ENCODE measurements at places on chromosomes 13 and 19. TPM values are rescaled to one million over a fixed set of nuclear protein-coding genes. Genes with fewer than 3 reads are reported as not detected.

SYCN gene
- not detected for polyA plus RNA-seq

POP4 gene
- 60.7 TPM for polyA plus RNA-seq

LILRA6 gene
- 0.73 TPM for polyA plus RNA-seq

DNA sequence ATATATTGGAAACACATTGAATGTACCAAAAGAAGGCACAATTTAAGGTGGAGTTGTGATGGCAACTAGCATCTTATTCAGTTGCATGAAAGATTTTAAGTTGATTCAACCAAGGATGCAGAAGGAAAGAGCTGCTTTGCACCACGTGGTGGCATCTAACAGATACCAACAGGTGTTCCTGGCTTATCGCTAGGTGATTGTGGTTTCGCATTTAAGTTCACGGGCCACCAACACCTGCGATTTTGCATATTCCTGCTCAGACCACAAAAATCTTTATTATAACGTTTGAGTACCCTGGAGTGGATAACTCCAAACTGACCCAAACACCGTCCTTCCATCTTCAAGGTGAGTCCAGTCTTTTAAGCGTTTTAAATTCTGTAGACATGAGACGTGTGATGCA, 45.3 kb downstream of the RGCC start:
- DNase-seq = no peak

GRCh38 chr19:1045247-1045603, 5.3 kb downstream of the ABCA7 start:
- no peak for DNase-seq

GRCh38 chr19:57779220-57779845, 9.9 kb downstream of the ZNF586 start:
- no peak for DNase-seq

ATP8B3 gene
- polyA plus RNA-seq = 0.99 TPM

DNA sequence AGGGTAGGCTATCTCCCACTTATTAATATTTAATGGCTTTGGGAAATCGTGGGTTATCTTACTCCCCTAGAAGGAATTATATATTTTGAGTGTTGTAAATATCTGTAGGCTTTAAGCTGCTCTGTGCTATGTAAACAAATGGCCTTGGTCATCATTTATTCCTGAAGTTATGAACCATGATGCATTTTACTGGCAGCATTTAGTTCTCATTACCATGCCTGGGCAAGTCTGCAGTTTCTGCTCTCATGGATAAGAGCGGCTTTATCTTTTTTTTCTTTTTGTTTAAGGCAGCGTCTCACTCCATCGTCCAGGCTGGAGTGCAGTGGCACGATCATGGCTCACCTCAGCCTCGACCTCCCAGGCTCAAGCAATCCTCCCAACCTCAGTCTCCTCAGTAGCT, 156.1 kb downstream of the IRS2 start:
- no peak for DNase-seq

DNA sequence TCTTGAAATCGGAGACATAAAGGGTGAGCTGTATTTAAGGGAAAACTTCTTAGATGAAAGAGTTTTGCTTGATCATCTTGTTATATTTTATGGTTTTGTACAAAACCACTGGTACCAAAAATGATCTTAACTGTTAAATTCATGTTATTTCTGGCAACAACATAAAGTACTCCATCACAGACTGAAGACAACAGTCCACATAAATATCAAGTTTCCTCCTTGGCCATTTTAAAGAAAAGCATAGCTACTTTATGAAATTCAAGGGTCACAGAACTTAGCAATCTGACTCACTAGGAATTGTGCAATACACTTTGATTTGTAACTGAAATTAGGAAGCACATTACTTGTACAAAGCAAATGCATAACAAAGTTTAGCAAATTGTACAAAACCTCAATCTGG, 66.3 kb downstream of the TBC1D4 start:
- DNase-seq = no peak

DNA sequence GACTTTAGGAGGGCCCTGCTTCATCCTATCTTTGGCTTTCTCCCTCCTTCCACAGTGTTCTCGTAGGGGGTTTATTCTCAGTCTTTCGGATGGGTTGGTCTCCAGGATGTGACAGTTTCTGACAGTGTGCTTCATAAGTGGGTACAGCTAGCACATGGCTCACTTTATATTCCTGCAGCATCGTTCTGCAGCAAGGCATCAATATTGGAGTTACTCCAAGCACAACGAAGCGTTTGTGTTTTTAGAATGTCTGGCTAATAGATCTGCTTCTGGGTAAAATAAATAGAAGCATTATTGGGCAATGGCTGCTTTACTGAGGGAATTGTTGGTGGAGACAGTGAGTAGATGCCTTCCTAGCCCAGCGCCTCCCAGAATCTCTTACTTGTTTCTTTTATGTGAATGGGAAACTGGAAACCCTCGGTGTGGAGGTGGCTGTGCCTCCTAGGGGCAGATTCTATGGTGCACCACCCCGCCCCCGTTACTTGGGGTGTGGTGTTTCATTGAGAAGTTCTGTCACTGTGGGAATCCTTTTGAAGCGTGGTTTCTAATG, 2.0 kb downstream of the FARP1 start:
- no peak for DNase-seq

ZNF471 gene
- 11.7 TPM for polyA plus RNA-seq

DNA sequence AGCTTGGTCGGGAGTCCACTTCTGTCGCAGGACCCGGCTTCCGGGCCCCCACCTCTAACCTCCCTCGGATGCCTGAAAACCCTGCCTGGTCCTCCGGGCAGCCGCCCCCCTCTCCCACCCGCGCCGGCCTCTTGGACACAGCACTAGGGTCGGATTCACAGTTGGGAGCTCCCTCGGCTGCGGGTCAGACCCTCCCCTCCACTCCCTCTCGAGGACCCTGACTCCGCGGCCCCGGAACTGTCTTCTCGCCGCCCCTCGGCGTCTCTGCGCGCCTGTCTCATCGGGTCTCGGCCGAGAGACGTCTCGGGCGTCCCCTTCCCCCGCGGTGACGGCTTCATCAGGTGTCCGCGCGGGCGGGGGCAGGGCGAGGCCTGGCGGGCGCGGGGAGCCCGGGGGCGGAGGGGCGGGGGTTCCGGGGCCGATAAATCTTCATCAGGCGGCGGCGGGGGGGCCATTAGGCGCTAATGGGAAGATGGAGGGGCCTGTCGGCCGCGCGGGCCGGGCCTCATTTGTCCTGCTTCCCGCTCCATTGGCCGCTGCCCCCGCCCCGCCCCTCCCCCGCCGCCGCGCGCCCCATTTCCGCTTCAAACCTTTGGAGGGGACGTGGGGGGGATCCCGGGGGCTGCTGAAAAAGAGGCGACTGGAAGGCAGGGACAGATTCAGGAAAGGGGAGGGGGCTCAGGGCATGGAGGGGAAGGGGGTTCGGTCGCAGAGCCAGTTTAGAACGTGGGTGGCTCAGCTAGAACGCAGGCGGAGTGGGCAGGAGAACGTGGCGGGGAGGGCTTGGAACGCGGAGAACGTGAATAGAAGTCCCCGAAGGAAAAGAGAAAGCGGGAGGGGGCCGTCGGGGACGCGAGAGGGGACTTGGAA, 11.8 kb upstream of the ERFL start:
- DNase-seq = peak; percentile 40

MRPL54 gene
- polyA plus RNA-seq = 52.1 TPM

CRX gene
- 0.09 TPM for polyA plus RNA-seq

LILRA5 gene
- polyA plus RNA-seq = 1.9 TPM

- peak; percentile 44 for DNase-seq
Measured at GRCh38 chr19:50358483-50359327, 6.7 kb downstream of the NAPSA start.

LRP3 gene
- 37.8 TPM for polyA plus RNA-seq

GRCh38 chr19:16721051-16721450, 1.4 kb downstream of the NWD1 start:
- DNase-seq = no peak

- DNase-seq = no peak
Measured at GRCh38 chr19:18424122-18424889, 5.1 kb downstream of the SSBP4 start.

SCEL gene
- 1.9 TPM for polyA plus RNA-seq

CEACAM5 gene
- 18.8 TPM for polyA plus RNA-seq

GRCh38 chr13:46350003-46350402, 37.0 kb downstream of the RUBCNL start:
- DNase-seq = no peak

GRCh38 chr19:42281146-42281826, 12.2 kb downstream of the CIC start:
- no peak for DNase-seq

C19orf81 gene
- polyA plus RNA-seq = 0.46 TPM

IGLON5 gene
- 3.1 TPM for polyA plus RNA-seq

KIR2DL4 gene
- 0.94 TPM for polyA plus RNA-seq

WDFY2 gene
- 7.2 TPM for polyA plus RNA-seq

DNA sequence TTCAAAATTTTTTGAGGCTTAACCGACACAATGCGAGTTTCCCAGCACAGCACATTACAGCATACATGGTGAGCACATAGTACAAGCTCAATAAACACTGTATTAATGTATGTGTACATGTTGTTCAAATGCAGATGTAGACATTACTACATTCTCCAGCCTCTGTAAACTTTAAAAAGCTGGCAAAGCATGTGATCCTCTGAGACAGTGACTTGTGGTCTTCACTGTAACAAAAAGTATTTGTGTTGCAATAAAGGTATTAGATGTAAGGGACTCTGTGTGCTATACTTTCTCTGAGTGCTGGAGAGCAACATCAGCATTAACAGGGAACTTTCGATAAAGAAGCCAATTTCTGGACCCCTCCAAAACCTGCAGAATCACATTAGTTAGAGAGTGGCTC, 46.4 kb upstream of the ZNF254 start:
- DNase-seq = no peak

DNA sequence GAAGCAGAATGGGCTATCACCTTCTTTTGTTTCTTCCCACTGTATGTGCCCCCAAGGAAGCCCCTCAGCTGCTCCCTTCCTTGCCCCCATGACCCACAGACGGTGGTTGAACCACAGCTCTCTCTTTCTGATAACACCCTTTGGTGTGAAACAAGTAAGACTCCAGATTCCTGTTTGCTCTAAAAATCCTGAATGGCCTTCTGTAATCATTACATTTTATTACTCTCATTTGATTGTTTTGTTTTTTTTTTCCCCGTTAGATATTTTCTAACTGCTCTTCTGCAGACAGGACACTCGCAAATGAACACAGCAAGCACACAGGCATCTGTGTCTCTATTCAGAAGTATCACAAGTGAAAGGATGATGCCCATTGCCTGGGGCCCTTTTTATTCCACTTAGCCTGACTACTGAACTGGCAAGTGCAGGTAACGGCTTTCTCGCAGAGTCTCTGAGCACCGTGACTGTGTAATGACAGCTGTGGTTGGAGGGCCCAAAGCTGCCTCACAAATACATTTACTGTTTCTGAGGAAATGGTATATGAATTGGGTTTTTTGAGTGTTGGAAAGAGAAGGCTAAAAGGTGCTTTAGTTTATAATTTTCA, 59.3 kb downstream of the OXGR1 start:
- DNase-seq = no peak

GRCh38 chr13:103883164-103883563, 816.9 kb upstream of the SLC10A2 start:
- peak; percentile 63 for DNase-seq

DNA sequence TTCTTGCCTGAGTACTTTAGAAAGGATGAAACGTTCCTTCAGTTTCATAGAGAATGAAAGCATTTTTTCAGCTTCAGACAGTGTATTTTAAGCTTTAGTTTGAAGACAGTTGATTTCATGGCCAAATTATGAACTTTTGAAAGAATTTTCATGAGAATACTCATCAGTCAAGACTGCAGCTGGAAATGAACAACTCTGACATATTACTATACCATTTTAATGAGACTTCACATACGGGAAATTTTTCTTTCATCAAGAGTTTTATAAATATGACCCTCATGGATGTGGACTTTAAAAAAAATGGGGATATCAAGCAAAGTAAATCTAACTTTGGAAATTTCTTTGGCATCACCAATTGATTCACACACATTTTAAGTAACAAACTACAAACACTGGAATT, 6.4 kb downstream of the LATS2 start:
- DNase-seq = no peak

GRCh38 chr13:28753208-28753892, 34.6 kb upstream of the SLC46A3 start:
- peak; percentile 84 for DNase-seq

GRCh38 chr19:45761714-45762113, 7.3 kb downstream of the SIX5 start:
- DNase-seq = no peak

ZNF677 gene
- polyA plus RNA-seq = 27.8 TPM

- no peak for DNase-seq
Measured at GRCh38 chr19:10430505-10431253, 10.3 kb downstream of the PDE4A start.

DNA sequence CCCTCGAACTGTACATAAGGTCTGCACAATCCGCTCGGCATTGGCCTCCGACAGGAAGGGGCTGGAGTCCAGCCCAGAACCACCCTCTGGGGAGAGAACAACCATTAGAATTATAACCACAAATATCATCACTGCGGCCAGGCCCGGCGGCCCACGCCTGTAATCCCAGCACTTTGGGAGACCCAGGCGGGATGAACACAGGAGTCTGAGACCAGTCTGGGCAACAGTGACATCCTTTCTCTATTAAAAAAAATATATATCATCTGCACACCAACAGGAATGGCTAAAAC, 11.4 kb downstream of the COQ8B start:
- no peak for DNase-seq

Measured in large intestine (tissue), 12 donors.